Frontal cortex (tissue), 4 donors: ENCODE measurements at places on chromosomes 13 and 19. TPM values are rescaled to one million over a fixed set of nuclear protein-coding genes. Genes with fewer than 3 reads are reported as not detected.

The PLK5 gene
- not detected for total RNA-seq

The LRP3 gene
- 93.8 TPM for total RNA-seq

The CRX gene
- not detected for total RNA-seq

The ZNF471 gene
- total RNA-seq = 12.6 TPM

The APC2 gene
- total RNA-seq = 116 TPM

The ZNF714 gene
- total RNA-seq = 56.3 TPM

The PALM3 gene
- total RNA-seq = 3.3 TPM

The FXYD1 gene
- total RNA-seq = not detected
